Cardiac fibroblast (primary cell): ENCODE measurements at places on chromosomes 13 and 19.

- no peak for DNase-seq
These were observed 27.6 kb downstream of the DHX34 start for GRCh38 chr19:47376589-47377144.

- peak; percentile 52 for DNase-seq
These were observed 3.7 kb downstream of the KCNC3 start for GRCh38 chr19:50325310-50326100.

DNA sequence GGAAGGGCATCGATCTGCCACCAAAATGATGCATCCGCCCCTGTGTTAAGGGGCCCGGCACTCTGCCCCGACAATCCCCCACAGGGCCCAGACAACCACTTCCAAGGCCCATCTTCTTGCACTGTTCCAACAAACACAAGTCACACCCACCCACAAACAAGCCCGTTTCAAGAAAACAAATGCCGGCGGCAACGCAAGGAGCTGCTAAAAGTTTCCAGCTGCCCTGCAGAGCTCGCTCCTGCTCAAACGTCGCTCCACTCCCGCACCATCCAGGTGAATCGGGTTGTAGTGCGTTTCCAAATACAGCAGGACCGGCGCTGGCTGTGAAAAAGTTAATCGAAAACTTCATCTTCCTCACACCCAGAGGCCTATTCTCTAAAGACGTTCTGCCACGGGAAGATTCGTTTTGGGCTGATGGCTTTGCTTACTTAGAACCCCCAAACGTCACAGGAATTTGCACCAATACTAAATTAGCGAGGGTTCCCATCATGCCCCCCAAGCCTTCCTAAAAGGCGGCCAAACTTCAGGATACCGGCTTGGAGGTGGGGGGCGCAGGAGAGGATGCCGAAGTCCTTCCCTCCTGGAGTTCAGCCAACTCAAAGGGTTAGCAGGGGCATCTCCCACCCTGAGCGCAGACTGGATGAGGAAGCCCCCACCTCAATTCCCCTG is 107.4 kb upstream of the DOCK9 start:
- DNase-seq = no peak

- peak; percentile 98 for DNase-seq
These were observed 24.3 kb upstream of the MYDGF start for GRCh38 chr19:4694211-4694987.

GRCh38 chr13:25135896-25136295 is 36.2 kb downstream of the AMER2 start:
- DNase-seq = no peak

DNA sequence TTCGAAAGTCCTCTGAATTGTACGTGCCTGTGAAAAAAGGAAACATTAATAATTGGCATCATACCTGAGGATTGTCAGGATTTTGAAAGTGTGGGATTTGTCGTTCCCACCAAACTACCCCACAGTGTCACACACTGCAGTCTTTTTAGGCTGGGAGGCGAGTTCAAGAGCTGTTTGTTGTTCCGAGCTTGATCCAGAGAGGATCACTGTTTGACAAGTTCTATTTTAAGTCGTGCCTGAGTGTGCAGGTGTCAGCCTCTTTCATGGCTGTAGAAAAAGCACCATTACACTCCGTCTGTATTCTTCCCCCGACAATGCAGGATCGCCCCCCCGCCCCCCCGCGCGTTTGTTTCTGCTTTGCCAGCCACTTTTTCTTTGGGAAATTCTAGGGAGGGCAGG is 635 bp upstream of the NBEA start:
- DNase-seq = no peak

DNA sequence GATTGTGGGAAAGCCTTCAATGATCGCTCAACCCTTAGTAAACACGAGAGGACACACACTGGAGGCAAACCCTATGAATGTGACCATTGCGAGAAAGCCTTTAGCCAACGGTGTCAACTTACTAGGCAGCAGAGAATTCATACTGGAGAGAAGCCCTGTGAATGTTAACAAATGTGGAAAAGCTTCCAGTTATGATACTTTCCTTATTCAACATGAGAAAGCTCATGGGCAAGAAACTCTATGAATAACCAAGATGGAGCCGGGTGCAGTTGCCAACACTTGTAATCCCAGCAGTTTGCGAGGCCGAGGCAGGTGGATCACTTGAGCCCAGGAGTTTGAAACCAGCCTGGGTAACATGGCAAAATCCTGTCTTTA is 15.8 kb upstream of the ZNF8 start:
- DNase-seq = no peak

GRCh38 chr19:58513694-58514563 is 2.1 kb upstream of the SLC27A5 start:
- peak; percentile 93 for DNase-seq

DNA sequence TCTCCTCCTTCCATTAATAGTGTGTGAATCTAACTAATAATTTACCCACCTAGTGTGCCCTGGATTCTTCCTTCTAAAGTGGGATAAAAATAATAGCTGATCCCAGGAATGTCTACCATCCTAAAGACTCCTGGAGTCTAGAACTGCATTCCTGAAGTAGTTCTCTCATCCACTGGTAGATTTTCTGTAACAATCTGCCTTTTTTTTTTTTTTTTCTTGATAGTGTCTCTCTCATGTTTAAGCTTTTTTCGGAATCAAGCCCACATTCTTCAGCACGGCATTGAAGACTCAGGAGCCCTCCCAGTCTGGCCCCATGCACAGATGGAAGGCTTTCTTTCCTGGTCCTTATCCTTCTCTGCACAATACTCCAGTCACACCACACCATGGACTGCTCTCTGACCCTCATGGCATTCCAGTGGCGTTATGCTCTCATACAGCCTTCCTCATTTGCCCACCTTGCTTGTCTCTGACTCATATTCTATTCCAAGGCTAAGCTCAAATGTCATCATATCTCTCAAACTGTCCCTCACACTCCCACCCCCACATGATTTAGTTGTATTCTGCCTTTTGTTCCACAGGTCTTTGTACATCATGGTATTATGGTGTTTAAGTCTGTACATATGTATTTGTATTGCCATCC is 68.7 kb upstream of the FRY start:
- DNase-seq = no peak

GRCh38 chr13:99813336-99814095 is 158.1 kb downstream of the ZIC5 start:
- no peak for DNase-seq

DNA sequence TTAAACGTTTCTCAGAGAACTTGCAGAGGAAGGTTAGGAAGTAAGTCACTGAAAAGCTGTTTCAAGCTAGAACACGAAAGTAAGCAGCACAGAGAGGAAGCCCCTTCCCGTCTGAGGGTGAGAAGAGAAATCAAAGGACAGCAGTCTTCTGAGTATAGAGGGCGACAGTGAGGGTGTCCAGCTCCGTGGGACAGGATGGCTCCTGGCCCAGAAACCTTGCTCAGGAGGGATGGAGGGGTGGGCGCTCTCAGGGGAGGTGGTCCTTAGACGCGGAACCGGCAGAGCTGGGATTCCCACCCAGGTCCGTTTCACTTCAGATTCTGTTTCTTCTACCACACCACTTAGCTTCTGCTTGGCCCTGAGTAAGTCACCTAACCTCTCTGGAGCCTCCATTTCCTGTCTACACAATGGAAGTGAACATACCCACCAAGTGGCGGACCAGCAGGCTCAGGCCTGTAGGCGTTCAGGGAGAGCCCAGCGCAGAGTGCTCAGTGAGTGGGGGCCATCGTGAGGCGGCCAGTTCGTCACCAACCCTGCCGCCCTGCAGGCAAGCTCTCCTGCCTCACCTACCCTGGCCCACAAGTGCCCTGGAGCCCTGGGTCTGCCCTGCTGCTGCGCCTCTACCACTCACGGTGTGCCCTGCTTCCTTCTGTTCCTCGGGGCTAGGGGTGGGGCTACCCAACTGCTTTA is 5.5 kb upstream of the RSPH6A start:
- DNase-seq = no peak
